NCI-H510A (cell line): ENCODE measurements at places on chromosomes 5 and 9.

DNA sequence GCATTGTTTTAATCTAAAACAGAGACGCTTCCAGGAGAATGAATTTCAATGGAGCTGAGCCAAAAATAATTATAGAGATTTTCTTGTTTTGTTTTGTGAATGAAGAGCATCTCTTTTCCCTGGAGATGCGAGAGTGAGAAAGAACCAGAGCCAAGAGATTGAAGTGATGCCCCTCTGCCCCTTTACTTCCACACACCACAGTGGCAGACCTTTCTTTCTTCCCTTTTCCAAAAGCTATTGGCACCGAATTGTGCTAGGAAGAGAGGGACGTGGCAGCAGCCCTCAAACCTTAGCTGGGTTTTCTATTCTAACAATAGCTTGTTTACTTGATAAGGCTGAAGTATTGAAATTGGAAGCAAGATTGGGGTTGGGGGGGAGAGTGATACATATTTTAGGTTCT is 133.0 kb upstream of the TMEM161B start:
- DNase-seq = no peak

DNA sequence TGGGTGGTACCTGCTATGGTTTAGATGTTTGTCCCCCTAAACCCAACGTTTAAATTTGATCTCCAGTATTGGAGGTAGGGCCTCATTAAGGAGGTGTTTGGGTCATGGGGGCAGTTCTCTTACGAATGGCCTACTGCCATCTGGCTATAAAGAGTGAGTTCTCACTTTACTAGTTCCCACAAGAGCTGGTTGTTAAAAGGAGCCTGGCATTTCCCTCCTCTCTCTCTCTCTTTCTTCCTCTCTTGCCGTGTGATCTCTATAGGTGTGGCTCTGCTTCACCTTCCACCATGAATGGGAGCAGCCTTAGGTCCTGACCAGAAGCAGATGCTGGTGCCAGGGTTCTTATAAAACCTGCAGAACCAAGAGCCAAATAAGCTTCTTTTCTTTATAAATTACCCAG is 193.2 kb upstream of the CDH6 start:
- no peak for DNase-seq

- DNase-seq = no peak
Measured at GRCh38 chr5:56317923-56318561, 84.9 kb upstream of the ANKRD55 start.

DNA sequence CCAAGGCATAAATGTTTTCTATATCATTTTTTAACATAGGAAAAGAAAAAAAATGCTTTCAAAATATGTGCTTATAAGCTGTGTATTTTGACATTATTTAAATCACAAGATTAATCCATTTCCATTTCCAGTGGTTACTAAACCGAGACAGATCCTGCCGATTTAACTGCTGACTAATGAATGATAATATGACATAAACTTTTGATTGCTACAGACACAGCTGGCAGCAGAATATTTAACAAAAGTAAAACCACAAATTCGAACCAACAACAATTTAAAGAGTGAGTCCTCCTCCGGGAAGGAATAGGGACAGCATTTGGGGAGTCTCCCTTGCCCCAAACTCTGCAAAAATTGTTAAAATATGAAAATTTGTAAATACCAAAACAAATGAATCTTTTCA is 401.3 kb upstream of the DAB2 start:
- DNase-seq = no peak

DNA sequence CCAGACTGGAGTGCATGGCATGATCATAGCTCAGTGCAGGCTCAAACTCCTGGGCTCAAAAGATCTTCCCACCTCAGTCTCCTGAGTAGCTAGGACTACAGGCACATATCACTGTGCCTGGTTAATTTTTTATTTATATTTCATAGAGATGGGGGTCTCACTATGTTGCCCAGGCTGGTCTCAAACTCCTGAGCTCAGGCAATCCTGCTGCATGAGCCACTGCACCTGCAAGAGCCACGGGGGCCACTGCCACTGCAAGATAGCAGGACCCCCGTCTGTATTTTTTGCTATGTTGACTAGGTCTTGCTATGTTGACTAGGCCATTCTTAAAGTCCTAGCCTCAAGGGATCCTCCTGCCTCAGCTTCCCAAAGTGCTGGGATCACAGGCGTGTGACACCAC is 6.5 kb downstream of the CYSTM1 start:
- DNase-seq = no peak

DNA sequence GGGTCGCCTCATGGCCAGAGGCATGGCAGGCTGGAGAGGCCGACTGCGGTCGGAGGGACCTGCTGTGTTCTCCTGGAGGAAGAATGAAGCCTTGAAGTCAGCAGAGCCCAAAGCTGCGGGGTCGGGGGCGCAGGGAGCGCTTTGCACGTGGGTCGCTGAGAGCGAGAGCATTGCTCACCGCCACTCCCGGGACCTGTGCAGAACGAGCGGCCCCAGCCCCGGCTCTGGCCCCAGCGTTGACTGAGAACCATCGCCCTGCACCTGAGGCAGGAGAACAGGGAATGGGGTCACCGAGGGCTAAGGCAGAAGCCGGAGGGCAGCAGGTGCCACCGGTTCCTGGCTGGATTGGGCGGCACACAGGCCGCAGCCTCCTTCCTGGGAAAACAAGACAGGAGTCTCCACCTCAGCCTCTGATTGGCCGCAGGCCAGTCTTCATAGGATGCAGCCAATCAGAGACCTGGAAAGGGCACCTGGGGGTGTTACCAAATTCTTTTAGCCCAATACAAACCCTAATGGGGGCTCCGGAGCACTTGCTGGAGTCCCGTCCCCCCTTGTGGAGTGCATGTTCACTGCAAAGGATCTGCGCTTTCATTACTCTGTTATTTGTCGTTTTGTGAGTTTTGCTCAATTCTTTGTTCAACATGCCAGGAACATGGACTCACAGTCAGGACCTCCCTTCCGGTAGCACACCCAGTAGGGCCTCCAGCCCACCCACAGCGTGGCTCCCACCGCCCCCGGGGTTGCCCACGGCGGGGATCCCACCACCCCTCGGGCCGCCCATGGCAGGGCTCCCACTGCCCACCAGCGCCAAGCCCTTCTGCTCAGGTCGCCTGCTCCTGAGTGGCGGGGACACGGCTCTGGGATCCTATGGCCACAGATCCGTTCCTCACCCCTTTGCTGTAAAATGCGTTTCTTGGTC is 24.7 kb upstream of the SLC6A19 start:
- no peak for DNase-seq

- DNase-seq = no peak
Measured at GRCh38 chr5:28404363-28405071, 1366.1 kb upstream of the CDH9 start.

DNA sequence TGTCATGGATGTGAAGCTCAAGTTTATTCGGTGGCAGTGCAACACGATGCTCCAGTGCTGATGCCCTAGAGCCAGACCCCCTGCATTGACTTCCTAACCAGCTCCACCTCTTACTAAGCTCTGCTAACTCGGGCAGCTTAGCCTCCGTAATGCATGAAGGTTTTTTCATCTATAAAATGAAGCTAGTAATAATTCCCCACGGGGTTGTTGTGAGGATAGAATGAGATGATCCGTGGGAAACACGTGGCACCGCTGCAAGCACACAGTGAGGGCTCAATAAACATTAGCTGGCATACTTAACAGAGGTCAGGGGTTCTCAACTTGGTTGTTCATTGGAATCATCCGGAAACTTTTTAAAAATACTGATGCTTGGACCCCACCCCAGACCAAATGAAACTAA is 6.8 kb downstream of the ENC1 start:
- DNase-seq = no peak

GRCh38 chr5:64693636-64694035 is 3.3 kb downstream of the SHISAL2B start:
- DNase-seq = no peak

DNA sequence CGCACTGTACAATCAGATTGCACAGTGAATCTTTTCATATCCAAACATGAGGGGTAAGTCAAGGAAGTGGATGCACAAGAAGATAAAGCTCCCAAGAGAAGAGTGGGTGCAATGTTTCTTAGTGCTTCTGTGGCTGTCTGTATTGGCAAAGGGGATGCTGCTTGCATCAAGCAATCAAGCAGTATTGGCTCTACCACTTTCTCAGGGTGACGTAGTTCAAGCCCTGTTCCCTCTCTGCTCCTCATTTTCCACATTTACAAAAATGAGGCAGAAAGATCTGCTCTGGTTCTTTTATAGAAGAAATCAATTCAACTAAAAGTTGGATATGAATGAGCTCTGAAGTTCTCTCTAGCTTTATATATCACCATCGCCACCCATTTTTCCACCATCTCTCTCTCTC is 2.3 kb downstream of the TNFSF8 start:
- no peak for DNase-seq

DNA sequence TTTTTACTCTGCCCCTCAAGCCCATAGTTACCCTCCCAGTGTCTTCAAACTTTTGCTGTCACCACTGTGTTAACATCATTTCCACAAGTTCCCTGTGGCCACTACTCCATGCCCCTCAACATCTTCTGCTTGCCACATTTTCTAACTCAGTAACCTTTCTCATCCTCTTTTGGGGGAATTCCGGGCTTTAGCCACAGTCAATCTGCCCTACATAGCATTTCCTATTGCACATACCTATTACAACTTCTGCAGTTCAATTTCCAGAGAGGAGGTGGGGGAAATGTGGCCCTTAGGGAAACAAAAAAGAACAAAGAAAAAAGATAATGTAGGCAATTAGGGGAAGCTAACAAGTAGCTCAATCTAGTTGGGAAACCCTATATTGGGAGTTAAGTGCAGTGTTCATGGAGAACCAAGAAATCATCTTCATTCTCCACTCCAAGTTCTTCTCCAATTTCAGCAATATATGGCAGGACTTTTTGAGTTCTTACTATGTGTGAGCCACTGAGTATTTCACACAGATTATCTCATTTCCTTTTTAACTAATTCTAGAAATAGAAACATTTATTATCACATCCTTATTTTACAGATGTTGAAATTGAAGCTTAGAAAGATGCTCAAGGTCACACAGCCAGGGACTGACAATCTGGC is 40.2 kb upstream of the LPAR1 start:
- no peak for DNase-seq

DNA sequence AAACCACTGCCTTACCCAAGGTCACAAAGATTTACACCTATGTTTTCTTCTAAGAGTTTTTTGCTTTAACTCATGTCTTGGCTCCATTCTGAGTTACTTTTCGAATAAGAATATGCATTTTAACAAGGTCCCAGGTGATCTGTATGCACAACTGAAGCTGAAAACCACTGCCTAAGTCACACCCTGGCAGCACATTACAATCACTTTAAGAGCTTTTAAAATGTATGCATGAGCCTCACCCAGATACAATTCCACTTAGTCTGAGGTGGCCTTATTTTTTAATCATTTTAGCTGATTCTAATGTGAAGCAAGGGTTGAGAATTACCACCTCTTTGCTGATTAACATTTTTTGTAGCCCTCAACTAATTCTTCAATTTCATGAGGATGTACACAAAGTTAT is 29.5 kb downstream of the IDNK start:
- DNase-seq = no peak

DNA sequence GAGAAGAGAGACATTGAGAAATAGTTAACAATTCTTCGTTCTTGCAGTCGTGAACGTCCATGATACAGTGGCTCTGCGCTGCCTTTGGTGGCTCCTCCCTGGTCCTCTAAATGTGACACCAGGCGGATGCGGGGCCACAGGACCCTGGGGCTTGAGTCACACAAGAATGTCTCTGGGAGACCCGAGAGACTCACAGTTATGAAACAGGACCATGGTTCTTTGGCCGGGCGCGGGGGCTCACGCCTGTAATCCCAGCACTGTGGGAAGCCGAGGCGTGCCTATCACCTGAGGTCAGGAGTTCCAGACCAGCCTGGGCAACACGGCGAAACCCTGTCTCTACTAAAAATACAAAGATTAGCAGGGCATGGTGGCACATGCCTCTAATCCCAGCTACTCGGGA is 767 bp upstream of the ZDHHC11 start:
- no peak for DNase-seq

- DNase-seq = no peak
Measured at GRCh38 chr9:99962680-99963261, 56.3 kb downstream of the STX17 start.

- DNase-seq = no peak
Measured at GRCh38 chr5:56941981-56942380, 9.9 kb downstream of the MIER3 start.

DNA sequence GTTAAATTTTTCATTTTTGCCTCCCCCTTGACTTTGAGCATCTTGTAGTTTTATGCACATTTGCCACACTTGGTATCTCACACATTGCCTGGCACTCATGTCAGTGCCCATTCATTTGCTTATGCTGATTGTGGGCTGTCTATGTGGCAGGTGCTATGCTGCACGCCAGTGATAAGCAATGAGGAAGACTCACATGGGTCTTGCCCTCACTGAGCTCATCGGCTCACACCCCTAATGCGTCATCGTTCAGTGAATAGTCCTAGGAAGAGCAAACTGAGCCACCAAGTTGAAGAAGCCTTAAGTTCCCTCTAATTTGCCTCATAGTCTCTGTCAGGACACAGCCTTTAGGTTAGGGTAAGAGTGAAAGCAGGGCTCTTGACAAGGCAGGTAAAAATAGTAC is 209.4 kb upstream of the IL12B start:
- DNase-seq = no peak
